Stimulated activated CD8-positive, alpha-beta memory T cell treated with anti-CD3 and anti-CD28 coated beads, Interleukin-4, amount 100 ng/mL, for 1 hour (primary cell): ENCODE measurements at places on chromosomes 7 and 10.

- no peak for DNase-seq
Measured at GRCh38 chr7:157668884-157669767, 332.3 kb downstream of the DNAJB6 start.

DNA sequence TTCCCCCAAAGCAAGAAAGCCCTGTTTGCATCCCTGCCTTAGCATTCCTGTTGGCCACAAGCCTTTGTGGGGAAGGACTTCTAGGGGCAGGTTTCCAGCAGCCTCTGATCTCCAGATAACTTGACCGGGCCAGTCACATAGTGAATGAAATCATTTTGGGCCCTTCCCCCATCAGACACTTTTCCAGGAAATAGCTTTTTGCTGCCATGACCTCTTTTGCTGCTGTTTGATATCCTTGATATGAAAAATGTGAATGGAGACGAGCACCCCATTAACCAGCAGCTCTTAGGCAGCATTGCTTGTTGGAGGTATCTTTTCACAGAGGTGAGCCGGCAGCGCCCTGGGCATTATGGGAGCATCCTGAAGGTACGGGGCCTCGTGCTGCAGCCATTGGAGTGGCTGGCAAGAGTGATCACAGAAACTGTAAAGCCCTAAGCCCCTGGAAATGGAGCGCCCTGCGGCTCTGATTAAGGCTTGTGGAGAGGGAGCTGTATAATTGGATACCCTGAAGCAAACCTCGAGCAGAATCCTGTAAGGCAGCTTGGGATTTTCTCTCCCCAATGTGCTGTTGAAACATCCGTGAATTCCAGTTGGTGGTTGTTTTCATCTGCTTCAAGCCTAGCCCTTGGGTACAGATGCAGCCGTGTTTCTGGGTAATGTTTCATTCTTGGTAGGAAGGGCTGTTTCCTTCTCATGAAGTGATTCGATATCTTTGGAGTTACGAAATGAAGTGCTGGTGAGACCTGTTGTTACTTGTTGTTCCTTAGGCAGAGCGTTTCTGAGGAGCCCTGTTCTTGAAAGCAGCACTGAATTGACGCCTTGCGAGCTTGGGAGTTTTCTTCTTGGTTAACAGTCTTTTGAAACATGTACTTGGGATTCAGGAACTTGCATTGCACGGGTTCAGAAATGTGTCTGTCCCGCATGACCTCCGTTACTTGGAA, 179.0 kb downstream of the PTEN start:
- no peak for DNase-seq

DNA sequence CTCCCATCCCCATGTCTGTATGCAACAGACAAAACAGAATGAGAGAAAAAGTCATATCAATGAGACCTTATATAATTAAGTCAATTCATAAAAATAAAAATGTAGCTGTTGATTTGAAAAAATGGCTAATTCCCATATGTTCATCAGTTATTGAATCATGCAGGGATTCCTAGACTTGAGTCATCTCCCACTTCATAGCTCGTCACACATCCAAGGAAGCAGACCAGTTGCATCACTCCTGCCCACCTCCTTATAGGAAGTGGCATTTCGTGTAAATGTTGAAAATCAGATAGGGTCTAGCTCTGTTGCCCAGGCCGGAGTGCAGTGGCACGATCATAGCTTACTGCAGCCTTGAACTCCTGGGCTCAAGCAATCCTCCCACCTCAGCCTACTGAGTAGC, 56.1 kb upstream of the SH2B2 start:
- no peak for DNase-seq

- no peak for DNase-seq
Measured at GRCh38 chr10:58570979-58571378, 58.3 kb downstream of the BICC1 start.
